Iris pigment epithelial cell (primary cell): ENCODE measurements at places on chromosomes 3 and 15.

DNA sequence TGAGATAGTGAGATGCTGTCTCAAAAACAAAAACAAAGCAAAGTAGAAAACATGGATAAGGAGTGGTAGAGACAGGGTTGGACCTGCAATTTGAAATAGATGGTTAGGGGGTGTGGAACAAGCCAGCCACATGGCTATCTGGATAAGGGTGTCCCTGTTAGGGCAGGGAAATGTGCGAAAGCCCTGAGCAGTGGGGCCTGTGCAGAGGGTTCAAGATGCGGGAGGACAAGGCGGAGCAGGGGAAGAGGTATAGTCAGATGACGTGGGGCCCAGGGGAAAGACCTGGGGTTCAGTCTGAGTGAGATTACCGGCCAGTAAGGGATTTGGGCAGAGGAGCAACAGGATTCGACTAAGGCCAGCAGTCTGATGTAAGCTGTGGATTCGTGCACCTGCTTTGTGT lies 18.4 kb upstream of the NR2E3 start:
- no peak for DNase-seq

- no peak for DNase-seq
These were observed 9.3 kb downstream of the B2M start for GRCh38 chr15:44720460-44721176.

DNA sequence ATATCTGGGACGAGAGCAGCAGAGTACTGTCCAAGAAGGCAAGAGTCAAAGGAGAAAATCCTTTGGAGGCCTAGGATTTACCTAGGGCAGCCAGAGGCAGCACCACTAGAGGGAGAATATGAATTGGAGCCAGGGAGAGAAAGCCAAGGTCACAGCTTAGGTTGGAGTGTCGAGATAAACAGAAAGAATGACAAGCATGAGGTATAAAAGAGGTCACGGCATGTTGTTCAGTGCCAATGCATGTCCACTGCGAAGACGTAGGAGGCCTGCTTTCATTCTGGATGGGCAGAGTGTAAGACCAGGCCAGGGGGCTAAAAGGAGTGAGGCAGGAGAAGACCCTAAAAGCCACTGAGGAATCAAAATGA lies 47.2 kb downstream of the THBS1 start:
- DNase-seq = peak; percentile 40

DNA sequence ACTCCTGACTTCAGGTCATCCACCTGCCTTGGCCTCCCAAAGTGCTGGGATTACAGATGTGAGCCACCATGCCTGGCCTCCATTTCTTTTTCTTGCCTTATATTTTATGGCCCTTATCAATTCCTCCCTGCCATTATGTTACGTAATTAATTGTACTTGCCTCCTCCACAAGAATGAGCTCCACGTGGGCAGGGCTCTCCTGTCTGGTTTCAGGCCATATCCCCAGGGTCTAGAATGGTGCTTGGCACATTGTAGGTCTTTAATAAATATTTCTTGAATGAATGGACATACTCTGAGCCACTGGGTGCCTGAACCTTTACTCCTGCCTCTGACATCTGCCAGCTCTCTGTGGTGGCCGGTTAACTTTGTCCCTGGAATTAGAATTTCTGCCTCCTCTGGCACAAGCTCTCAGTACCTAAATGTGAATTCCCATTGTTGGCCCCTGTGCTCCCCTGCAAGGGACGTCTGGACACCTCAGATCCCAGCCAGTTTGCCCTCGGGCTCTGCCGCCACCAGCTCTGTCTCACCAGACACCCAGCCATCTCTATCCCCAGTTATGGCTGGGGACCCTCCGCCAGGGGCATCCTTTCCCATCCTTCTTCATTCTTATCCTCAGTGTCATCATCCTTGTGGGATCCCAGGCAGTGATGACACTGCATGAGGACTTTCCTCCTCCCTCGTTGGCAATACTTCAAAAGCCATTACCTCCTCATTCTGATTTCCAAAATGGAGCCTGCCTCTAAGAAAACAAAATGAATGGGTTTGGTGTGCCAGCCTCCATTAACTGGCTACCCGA lies 165.6 kb upstream of the SMAD3 start:
- DNase-seq = no peak

DNA sequence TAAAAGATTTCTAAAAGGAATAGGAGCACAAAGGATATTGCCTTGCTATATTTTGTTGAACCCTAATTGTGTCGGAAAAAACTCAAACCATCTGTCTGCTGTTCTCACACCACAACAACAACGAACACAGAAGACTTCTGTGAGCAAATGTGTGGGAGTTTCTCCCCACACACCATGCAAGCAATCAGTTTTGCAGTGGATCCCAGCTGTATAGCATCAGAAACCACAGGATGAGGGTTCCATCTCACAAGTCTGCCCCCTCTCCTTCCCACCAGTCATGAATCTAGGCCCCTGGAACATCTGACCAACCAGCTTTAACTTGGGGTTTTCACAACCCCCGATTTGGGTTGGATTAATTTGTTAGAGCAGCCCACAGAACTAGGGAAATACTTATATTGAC lies 91.3 kb upstream of the SLC4A7 start:
- DNase-seq = no peak

- no peak for DNase-seq
These were observed 172.5 kb downstream of the RAP2B start for GRCh38 chr3:153334558-153334957.

DNA sequence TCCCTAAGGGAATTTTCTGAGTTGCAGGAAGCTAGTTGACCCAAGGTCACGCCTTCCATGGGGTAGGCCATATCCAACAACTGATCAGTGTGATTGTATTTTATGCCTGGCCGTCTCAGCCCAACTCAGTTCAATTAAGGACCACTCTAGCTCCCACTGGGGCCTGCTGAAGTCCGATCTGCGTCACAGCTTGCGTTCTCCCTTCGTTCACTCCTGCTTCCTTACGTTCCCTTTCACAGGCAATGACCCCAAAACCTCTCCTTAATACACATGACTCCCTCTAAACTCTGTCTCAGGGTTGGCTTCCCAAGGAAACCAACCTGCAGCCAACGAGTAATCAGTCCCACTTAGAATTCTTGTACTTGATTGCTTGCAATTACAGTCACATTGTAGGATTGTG lies 428.0 kb downstream of the RBMS3 start:
- DNase-seq = no peak

GRCh38 chr3:98573181-98573728 lies 20.2 kb downstream of the CPOX start:
- peak; percentile 30 for DNase-seq

DNA sequence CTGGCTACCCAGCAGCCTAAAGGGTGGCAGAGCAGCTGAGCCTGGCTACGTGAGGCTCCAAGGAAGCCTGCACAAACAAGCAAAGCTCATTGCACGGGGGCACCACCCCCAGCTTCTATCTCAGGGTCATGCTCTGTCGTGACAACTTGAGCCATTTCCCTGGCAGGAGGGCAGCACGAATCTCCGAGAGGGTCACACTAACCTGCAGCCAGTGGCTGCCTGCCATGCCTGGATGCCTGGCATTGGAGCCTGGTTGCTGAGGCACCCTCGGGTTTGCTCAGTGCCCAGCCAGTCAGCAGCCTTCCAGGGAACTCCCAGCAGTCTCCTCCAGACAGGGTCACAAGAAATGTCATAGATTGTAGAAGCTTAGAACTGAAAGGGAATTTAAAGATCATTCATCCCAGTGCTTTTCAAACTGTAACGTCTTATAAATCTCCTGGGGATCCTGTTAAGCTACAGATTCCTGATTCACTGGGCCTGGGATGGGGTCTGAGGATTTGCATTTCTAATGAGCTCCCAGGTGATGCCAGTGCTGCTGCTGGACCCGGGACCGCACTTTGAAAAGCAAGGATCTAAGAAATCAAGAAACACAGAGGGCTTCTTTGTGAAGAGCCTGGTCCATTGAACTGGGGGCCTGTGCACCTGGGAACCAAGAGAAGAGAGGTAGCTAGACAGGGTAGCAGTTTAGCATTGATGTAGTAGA lies 48.4 kb downstream of the TMEM266 start:
- DNase-seq = no peak

DNA sequence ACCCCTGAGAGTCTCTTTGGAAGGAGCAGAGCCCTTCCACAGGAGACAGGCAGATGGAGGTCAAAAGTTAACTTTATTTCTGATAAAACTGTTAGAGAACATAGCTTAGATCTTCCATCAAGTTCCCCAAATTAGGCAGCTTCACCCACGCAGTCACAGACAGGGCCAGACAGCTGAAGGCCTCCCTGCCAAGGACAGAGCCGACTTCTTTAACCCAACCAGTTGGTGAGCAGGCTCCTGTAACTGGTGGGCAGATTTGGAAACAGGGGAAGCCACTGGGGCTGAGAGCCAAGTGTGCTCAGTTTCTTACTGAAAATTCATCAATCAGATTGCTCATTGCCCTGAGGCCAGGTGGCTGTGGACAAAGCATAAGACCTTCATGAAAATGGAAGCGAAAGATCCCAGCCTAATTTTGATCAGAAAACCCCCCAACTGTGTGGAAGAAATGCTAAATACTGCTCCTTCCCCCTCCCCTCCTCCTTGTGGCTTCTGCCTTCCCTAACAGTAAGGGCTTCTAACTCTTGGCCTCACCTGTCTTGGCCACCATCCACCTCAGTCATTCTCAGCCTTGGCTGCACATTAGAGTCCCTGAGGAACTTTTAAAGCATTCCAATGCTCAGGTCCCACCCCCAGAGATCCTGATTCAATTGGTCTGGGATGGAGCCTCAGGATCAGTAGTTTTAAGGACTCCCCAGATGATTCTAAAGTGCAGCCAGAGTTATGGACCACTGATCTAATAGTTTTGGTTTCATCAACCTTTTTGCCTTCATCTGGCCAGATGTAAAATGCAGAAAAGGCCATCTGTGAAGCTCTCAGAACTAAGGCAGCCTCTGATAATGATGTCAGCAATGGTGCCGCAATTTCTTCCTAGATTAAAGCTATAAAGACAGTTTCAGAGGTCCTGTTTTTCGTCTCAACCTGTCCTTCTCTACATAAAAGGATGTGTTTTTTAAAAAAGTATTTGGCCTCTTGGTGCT lies 11.5 kb downstream of the CLRN1 start:
- no peak for DNase-seq

DNA sequence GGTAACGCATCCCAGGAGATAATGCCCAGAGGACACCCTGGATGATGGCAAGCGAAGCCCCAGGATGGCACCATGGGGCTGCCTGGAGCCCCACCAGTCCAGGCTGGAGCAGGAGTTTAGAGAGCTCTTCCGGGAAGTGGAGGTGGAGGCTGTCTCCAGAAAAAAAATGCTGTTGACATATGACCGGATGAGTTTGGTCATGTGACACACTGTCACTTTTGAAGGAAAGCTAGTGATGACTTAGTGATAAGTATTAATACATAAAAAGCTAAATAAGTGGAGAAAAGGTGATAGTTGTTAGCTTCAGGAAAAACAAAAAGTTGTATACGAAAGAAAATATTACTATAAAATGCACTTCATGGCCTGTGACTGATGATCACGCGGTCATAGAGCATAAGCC lies 20.0 kb upstream of the MYZAP start:
- DNase-seq = no peak

DNA sequence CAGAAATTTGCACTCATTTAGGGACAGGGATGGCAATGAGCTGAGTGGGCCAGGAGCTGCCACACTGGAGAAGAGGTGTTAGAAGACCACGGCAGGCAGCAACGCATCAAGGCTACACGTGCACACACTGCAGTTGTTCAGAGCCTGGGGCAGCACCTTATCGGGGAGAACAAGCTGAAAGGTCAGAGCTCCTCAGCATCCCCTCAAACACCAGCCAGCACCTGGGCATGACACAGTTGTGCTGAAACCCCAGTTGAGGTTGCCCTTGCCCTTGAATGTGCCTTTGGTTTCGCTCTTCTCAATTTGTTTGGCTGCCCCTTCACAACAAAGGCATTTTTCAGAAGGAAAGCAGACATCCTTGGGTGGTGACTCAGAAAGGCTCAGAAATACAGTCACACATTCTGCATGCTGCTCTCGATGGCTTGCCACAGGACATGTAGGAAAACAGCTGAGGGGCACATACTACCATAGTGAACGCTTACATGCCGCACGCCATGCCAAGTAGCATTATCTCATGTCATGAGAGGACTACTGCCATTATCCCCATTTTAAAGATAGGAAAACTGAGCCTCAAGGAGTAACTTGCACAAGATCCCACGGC lies 57.6 kb downstream of the ST8SIA2 start:
- DNase-seq = peak; percentile 31

- peak; percentile 22 for DNase-seq
These were observed 24.8 kb downstream of the SLC28A2 start for GRCh38 chr15:45276831-45277230.

DNA sequence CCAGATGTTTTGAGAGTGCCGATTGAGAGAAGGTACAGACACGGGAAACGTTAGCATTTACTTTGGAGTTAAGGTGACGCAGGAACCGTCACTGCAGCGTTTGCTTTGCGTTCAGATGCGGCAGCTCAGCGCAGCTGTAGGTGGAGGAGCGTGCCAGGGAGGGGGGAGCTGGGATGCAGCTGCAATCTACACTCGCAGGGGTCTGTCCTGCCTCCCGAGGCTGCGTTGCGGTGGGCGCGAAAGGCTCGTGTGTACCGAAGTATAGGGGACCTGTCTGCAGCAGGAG lies 425 bp upstream of the FYTTD1 start:
- DNase-seq = peak; percentile 61

DNA sequence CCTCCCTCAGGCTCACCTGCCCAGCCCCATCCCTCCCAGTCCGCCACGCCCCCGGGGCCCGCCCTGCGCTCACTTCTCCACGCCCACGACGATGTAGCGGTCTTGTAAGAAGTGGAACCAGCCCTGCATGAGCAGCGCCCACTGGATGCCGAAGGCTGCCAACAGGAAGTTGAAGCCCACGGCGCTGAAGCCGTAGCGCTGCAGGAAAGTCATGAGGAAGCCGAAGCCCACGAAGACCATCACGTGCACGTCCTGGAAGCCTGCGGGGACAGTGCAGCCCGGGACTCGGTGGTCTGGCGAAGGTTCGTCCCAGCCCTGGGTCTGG lies 9.7 kb downstream of the RHCG start:
- DNase-seq = no peak
